ENCODE measurements at places on chromosomes 12 and 14.

DNA sequence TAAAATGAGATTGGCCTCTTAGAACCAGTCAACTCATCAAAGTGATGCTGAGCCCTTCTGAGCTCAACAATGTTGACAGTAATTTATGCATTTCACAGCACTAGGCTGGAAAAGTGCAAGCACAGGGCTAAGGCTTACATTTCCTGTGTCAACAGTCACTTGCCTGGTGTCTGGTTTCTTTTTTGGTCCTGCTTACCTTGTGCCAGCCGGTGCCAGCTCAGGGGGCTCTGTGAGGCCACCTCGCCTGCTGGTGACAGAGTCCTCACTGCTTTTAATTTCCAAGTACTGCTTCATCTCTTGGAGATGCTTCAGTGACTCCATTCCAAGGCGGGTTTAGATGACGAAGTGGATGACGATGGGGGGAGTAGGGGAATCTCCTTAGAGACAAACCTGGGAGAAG, 53.1 kb upstream of the KCNA1 start:
- no peak for DNase-seq

DNA sequence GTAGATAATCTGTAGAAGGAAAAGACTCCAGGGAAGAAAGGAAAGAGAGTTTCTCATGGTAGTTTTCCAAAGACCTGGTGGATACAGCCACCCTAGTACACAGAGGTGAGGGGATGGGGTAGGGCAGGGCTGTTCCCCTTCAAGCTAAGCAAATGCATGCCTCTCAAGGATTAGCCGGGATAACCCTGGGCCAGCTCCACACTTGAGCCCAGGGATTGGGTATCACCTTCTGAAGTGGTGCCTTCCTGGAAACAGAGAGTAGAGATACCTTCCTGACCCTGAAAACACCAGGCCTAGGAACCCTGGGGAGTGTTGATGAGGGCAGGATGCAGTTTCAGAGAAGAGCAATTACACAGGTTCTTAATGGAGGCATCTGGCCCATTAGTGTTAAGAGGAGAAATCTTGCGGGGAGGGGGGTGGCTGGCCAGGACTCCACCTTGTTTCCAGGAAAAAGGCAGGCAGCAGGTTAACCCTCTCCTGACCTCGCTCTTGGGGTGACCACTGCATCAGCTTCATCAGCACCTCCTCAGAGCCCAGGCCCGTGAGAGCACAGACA, 106.9 kb upstream of the TMEM233 start:
- no peak for DNase-seq

GRCh38 chr14:72906316-72906715, 12.4 kb upstream of the DPF3 start:
- DNase-seq = no peak

GRCh38 chr12:4267704-4268328, 5.7 kb upstream of the CCND2 start:
- no peak for DNase-seq

GRCh38 chr12:139585-139984, 73.0 kb downstream of the IQSEC3 start:
- no peak for DNase-seq

DNA sequence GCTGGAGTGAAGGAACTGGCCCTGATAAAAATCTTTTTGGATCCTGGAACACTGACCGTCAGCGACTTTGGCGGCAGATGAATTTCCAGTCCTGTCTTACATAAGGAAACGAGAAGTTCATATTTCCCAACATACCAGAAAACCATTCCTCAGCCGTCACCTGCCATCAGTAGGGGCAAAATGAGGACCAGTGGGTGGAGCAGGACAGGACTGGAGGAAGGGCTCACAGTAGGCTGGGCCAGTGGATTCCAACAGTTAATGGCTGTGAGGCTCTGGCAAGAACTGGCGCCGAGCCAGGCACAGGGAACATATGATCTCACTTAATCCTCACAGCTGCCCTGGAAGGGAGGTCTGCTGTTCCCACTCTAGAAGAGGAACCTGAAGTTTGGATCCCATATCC, 67.2 kb upstream of the FAM181A start:
- DNase-seq = no peak

GRCh38 chr12:124172636-124173035, 122.3 kb upstream of the RFLNA start:
- no peak for DNase-seq

GRCh38 chr14:30572771-30573170, 13.8 kb downstream of the G2E3 start:
- no peak for DNase-seq

All from germinal center (tissue), 1 donor.